ENCODE measurements at places on chromosomes 2 and 18.

DNA sequence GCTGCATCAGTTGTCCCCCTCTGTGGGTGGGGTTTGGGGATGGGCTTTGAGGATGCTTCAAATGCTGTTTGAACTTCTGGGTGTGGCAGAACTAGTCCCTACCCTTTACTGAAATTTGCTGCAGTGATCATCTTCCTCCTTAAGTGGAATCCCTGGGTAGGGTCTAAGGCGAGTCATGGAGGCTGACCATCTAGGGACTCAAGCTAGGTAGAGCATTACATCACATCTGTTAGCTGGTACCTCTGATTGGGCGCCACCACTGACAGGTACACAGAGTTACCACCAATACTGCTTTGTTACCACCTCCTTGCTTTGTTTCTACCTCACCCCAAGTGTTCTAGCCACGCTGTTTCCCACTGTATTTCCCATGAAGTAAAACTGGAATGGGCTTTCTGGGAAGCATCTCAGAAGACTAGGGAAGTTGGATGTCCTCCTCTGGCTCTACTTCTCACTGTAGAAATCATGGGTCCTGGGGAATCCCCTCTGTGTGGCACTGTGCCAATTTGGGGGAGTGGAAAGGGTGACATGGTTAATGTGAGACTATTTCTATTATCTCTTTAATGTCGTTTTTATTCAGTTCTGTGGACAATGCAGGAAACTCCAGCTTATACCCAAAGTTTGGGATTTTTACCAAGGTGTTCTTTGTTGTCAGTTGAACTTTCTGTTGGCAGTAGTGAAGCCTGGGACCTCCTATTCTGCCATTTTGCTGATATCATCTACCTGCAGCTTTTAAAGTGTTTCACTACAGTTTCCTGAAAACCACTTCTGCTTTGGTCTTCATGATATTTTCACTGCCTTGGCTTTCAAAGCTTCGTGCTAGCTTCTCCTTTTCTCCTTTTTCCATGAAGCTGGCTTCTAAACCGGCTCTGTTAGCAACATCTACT lies 14.5 kb upstream of the SULT1C4 start:
- DNase-seq, result no peak

DNA sequence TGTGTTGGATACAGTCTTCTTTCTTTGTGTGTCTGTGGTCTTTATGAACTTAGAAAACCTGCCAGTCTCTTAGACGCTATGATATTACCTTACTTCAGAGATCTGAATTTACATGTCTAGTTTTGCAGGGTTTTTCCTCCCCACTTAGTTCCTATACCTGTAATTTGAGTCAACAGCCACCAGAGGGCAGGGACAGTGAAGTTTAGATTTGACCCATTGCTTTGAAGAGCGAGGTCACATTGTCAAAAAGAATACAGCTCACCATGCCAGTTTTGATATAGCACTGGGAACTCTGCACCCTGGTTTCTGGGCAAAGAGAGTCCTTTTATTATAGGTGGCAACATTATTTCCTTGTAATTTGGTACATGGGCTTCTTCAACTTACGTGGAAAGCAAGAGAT lies 102.3 kb downstream of the MAPK4 start:
- DNase-seq, result no peak

DNA sequence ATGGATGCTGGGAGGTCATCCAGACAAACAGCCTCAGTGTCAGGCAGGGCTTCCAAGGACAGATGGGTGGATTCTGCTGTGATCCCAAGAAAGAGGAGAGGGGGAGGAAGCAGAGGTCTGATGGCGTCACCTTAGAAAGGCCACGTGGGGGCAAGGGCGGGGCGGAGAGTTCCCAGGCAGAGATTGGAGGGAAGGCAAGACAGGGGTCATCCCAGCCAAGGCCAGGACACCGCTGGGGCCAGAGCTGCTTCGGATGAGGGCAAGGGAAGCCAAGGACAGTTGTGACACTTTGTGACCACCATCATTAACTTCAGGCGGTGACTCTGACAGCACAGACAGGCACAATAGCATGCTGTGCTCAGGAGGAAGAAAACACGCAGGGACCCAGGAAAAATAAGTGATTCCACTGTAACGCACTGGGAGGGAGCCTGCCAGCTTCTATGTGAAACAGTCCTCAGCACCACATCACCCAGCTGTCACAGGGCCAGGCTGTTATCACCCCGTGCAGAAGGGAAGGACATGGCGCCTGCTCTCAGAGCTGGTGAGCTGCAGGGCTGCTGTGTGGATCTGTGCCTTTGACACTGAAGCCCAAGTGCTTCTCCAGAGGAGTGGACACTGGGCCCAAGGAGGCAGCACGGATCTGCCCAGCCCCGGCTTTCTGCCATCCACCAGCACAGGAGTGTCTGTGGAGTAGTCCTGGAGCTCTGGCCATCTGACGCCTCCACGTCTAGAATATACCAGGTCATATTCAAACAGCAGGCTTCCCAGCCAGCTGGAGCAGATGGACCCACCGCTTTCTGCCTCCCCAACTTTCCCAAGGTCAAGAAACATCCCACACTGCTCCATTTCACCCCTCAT lies 204.1 kb downstream of the NDUFA10 start:
- no peak for DNase-seq

GRCh38 chr2:39954346-39954745 lies 175.3 kb upstream of the THUMPD2 start:
- no peak for DNase-seq

DNA sequence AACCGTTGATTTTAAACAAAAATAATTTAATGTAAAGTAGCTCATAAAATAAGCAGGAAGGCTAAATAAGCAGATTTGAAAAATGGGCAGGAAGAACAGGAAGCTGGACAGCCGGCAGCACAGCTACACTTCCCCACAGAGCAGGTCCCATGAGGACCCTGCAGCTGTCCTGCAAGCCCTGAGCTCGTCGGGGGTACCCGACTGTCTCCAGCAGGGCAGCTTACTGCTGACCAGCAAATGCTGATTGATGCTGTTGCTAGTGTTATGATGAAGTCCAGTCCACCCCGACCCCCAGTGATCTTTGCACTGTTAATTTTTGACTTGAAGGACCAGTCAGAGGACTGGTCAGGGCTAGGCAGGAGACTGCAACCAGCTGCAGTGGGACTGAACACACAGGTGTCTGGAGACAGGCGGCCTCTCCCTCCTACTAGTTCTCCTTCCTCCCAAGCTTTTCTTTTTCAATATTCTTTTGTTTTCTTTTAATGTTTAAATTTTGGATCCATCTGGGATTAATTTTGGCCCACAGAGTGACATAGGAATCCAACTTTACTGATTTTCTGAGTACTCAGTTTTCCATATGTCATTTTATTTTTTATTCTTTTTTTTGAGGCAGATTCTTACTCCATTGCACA lies 27.7 kb downstream of the POLE4 start:
- no peak for DNase-seq

- DNase-seq, result no peak
Measured at GRCh38 chr2:165796129-165796528, 2.1 kb upstream of the GALNT3 start.

DNA sequence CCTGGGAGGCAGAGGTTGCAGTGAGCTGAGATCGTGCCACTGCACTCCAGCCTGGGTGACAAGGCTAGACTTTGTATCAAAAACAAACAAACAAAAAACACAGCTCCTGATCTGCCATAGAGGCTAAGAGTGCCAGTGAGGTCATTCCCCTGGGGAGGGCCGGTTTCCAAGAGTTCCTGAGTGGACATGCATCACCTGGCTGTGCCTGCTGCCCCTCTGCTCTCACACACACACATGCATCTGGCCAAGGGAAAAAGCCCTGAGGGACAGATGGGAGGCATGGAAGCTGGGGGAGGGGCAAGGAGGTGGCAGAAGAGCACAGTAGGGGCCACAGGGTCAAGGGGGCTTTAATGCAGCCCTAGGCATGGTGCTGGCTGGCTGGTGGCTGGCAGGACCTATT lies 60.4 kb downstream of the ZBTB7C start:
- no peak for DNase-seq
